MG63 (cell line): ENCODE measurements at places on chromosomes 12 and 14. TPM values are rescaled to one million over a fixed set of nuclear protein-coding genes. Genes with fewer than 3 reads are reported as not detected.
A peak's percentile ranks its signal among the peaks of the same experiment; 100 is the strongest.

Gene FNTB
- 0.72 and 5.1 TPM in 2 replicates for total RNA-seq

Gene TOMM20L
- not detected in 2 replicates for total RNA-seq

Gene AHNAK2
- total RNA-seq: 26.9 and 31.3 TPM in 2 replicates

Gene HCAR3
- not detected in 2 replicates for total RNA-seq

Gene TMEM121
- 7.1 and 17.0 TPM in 2 replicates for total RNA-seq

Gene RFLNA
- total RNA-seq: 7.7 and 17.8 TPM in 2 replicates

Gene BEGAIN
- total RNA-seq: 2.3 and 8.2 TPM in 2 replicates

Gene GPRC5A
- 11.0 and 24.5 TPM in 2 replicates for total RNA-seq

Gene SLC22A17
- 6.1 TPM in 1 of 2 replicates, not detected in the other for total RNA-seq

Gene P2RX2
- total RNA-seq: not detected in 2 replicates

Gene OR6J1
- not detected in 2 replicates for total RNA-seq

Gene FAR2
- total RNA-seq: 19.5 and 30.8 TPM in 2 replicates

Gene POTEM
- total RNA-seq: not detected in 2 replicates

DNA sequence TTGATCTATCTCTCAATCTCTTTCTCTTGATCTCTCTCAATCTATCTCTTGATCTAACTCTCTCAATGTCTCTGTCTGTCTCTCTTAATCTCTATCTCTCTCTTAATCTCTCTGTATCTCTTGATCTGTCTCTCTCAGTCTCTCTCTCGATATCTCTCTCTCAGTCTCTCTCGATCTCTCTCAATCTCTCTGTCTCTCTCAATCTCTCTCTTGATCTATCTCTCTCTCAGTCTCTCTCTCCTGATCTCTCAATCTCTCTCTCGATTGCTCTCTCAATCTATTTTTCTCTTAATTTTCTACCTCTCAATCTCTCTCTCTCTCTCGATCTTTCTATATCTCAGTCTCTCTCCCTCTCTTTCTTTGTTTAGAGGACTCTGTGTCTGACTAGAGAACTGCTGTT is 126.7 kb downstream of the BCL11B start:
- DNase-seq: no peak

GRCh38 chr14:96357216-96357615 is 5.9 kb downstream of the ATG2B start:
- DNase-seq: no peak

DNA sequence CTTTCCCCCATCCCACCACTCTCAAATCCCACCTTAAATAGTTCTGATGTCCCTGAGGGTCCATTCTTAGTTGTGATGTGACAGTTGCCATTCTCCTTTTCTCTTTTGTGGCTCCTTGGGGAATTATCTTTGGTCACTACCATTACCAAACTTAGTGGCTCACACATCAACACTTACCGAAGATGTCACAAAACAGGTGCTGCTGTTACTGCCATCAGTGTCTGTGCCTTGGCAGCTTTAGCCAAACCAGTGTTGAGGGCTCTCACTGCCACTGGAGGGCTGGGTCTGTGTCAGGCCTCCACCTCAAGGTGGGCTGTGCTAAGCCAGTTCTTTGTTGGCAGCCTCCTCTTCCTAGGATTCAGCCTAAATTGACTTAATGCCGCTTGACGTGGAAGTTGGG is 144.0 kb downstream of the MYRFL start:
- DNase-seq: no peak

GRCh38 chr14:100710826-100711462 is 15.7 kb upstream of the DLK1 start:
- DNase-seq: no peak

- DNase-seq: no peak
Observed at GRCh38 chr12:52270541-52271070, 3.8 kb upstream of the KRT86 start.

GRCh38 chr14:73619524-73619923 is 7.2 kb downstream of the ACOT6 start:
- DNase-seq: no peak

- peak; percentile 52 for DNase-seq
Observed at GRCh38 chr12:96195845-96196451, 1.8 kb downstream of the ELK3 start.

GRCh38 chr12:13390918-13391317 is 194.4 kb downstream of the EMP1 start:
- DNase-seq: no peak

DNA sequence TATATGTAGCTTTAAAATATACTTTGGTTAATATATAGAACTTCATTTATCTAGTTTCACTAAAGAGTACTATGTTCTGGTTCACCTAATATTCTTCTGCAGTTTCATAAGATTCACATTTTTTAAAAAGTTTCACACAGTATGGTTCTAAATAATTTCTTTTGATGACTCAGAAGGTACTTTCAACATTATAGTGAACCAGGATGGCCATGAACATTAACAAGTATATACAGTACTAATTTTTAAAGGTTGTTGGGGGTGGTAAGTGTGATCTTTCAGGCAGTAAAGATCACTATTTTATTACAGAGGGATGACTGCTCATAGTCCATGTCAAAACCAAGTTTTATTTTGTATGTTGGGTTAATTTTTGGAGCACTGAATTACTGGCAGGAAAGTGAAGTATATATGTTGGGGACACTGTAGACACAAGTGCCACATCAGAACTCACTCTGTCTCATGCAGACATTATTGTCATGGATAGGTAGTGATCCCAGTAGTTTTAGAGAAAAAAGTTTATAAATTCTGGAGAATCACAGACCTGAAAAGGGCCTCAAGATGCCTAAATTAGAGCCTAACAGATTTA is 60.0 kb downstream of the DCAF5 start:
- no peak for DNase-seq

GRCh38 chr14:64773577-64773976 is 69.4 kb downstream of the PLEKHG3 start:
- DNase-seq: no peak

- peak; percentile 30 for DNase-seq
Observed at GRCh38 chr14:79044894-79045624, 874.9 kb downstream of the NRXN3 start.

- no peak for DNase-seq
Observed at GRCh38 chr12:56932146-56932545, 2.1 kb downstream of the SDR9C7 start.

- DNase-seq: no peak
Observed at GRCh38 chr12:44846826-44847225, 29.3 kb downstream of the NELL2 start.

- DNase-seq: no peak
Observed at GRCh38 chr12:82695531-82695930, 8.8 kb downstream of the TMTC2 start.

- peak; percentile 67 for DNase-seq
Observed at GRCh38 chr12:55728186-55728938, 447 bp downstream of the CD63 start.

DNA sequence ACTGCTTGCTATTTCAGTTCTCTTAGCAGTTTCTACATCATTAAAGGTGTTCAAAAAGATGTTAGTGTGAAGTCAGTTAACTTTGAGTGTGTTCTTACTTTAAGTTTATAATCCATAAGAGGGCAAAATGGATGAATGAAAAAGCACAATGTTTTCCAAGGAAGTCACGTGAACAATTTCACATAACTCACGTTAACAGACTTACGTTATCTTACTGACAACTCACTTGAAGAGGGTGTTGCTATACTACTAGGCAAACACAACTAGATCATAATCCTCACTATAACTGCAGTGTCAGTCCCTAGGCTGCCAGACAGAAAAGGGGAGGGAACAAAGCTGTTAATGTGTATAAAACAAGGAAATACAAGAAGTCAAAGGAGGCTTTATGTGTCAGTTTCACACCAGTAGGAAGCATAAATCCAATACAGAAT is 6.4 kb downstream of the SLC2A13 start:
- no peak for DNase-seq

GRCh38 chr12:94750864-94751263 is 100.5 kb upstream of the TMCC3 start:
- no peak for DNase-seq

- no peak for DNase-seq
Observed at GRCh38 chr14:75549169-75549568, 26.9 kb downstream of the BATF start.

DNA sequence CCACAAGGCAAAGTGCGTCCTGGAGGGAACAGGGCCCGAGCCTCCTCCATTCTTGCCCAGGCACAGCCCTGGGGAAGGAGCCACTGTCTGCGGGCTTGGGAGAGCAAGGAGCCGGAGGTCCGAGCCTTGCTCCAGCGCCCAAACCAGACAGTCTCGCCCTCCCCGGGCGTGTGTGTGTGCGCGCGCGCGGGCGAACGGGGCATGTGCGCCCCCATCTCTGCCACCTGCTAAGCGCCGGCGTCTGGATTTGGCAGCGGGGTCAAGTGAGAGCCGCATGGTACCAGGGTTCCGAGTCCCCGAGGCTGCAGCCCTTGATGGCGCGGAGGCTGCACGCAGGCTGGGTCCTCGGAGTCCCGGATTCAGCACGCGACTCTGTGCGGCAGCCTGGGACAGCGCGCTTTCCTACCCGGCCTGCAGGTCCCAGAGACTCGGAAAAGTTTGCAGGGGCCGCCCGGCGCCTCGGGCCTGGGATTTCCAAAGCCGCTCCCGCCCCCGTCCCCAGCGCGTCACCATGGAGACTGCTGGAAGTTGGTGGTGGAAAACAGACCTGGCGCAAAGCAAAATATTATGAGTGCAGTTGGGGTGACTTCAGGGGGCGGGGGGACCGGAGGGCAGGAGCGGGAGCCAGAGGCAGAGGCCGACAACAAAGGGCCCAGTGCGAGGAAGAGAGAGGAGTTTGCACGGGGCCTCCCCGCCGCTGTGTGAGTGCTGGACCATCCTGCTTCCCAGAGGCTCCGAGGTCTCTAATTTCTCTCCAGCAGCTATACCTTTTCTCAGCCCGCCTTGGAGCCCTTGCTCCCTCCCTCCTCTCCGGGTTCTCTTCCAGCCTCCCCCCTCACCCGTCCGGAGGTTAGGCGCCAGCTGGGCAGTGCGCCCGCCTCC is 4.2 kb downstream of the RFX4 start:
- no peak for DNase-seq

- DNase-seq: no peak
Observed at GRCh38 chr12:130076752-130077151, 85.5 kb upstream of the FZD10 start.

DNA sequence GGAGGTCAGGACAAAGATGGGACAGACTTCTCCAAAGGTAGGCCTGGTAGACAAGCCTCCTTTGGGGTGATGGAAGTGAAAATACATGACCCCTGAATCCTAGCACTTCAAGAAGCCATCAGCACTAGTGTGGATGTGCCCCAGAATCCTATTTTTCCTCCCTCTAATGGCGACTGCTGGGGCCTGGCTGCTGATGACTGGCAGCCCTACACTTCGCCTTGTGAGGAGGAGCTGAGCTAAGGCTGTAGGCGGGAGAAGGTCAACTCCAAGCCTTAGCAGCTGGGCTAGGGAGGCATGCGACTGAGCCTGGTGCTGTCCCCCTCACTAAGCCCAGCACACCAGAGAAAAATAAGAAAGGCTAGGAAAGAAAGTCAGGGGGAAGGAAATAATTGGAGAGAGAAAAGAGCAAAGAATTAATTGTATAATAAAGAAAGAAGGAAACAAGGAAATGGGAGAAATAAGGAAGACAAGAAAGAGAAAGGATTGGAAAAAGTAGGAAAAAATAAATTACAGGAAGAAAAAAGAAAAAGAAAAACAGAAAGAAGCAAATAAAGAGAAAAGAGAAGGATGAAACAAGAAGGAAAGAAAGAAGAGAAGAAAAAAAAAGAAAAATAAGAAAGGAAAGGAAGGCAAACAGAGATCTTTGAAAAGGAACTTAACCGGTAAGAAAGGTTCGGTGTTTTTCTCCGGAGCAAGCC is 4.7 kb upstream of the HOXC10 start:
- no peak for DNase-seq

DNA sequence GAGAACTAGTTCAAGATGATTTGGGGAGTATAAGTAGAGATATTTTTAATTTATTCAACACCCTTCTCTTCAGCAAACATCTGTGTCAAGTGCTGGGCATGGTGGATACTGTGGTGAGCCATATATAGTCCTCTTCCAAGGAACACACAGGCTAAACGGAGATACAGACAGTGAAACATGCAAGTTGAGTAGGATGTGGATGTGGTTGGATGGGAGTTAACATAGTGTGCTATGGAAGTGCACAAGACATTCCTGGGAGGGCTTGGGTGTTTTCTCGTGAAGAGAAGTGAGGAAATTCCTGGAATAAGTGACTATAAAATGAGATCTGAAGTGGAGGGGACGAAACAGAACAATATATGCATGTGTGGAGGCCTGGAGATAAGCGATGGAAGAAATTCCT is 181.1 kb upstream of the NPAS3 start:
- no peak for DNase-seq

DNA sequence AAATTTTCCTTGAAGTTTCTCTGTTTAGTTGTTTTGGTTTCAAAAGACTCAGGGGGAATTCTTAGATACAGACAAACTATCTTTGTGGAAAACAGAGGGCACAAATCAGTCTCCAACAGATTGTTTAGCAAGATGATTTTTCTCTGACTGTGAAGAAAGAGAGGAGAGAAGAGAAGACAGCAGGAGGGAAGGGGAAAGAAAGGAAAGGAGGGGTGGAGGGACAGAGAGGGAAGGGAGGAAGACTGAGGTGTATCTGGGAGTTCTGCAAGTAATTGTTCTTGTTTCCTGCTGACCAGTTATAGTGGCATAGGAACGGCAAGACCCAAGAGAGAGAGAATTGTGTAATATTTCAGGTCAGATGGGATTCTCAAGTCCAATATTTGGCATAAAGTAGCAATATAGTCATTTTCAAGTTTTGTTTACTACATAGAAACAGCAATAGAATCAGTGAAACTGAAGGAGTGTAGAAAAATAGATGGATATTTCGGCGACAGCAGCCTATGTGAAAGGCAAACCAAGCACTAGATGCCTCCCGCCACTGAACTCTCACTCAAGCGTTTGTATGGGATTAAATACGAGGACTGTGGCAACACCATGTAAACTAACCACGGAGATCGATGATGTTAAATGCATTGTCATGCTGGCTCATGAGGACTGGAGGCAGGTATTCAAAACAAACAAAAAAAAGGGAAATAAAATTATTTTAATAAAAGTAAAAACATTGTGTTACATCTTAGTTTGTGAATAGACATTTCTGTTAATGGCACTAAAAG is 342.5 kb downstream of the SLC16A7 start:
- no peak for DNase-seq

- no peak for DNase-seq
Observed at GRCh38 chr12:34391771-34392581, 369.7 kb downstream of the ALG10 start.

- no peak for DNase-seq
Observed at GRCh38 chr14:36256126-36256801, 64.2 kb downstream of the MBIP start.

DNA sequence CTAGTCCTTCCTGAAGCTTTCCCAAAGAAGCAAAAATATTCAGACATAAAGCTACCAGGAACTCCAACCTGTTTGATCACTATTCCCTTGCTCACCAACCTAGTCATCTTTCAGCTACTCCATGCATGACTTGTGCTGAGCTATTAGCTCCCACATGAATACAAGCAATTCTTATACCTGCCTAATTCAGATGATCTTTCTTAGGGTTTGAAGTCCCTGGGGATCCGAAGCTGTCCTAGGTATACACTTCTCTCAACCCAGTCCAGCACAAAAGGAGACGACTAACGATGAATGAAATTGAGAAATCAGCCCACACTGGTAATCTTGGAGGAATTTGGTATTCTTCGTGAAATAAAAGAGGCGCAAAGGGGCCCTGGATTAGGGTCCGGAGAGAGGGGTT is 631 bp upstream of the PTGR2 start:
- DNase-seq: no peak

- no peak for DNase-seq
Observed at GRCh38 chr12:116476227-116476822, 82.9 kb upstream of the MAP1LC3B2 start.

- DNase-seq: no peak
Observed at GRCh38 chr14:21191261-21191808, 35.5 kb upstream of the OR5AU1 start.

GRCh38 chr12:107057071-107057834 is 36.1 kb downstream of the CRY1 start:
- DNase-seq: no peak
